ENCODE measurements at places on chromosomes 3 and 15.

DNA sequence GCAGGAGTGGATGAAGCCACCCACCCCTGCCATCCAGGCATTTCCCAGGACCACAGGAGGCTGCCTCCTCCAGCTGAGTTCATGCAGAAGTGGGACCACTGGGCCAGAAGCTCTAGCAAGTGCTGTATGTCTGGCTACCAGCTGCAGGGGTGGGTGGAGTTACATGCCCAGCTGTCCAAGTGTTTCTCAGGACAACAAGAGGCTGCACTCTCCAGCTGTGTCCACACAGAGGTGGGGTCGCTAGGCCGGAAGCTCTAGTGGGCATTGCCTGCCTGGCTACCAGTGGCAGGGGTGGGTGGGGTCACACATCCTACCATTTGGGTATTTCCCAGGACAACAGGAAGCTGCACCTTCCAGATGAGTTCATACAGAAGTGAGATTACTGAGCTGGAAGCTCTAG is 234.0 kb upstream of the PPP2R3A start:
- no peak for DNase-seq

- peak; percentile 63 for DNase-seq
These were observed 16.9 kb upstream of the LACTB start for GRCh38 chr15:63104727-63105126.

- no peak for DNase-seq
These were observed 7.2 kb upstream of the MCF2L2 start for GRCh38 chr3:183435661-183436060.

GRCh38 chr15:38512901-38513300 is 51.7 kb downstream of the RASGRP1 start:
- DNase-seq, result no peak

DNA sequence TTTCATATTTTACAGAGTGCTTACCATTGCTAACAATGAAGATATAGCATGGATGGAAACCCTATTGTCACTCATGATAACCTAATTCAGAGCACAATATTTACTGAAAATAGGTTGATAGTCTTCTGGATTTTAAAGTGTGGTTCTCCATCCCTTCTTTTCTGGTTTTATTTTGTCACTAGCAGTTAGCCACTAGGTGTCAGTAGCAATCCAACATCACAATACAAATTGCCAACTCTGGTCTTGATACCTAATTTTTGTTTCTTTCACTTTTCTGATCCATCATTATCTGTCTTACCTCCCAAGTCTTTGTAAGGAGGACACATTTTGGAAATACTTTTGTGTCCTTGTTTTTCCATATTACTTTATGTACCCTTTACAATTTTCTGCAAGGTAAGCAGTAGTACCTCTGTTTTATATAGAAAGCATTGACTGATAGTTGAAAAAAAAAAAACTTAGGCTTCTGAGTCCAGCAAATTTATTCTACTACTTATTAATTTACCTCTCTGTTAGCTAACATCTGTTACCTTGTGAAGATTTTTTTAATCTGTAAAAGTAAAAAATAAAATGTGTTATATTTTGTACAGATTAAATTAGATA is 28.3 kb upstream of the CRYBG3 start:
- peak; percentile 63 for DNase-seq

GRCh38 chr3:189646853-189647542 is 15.8 kb downstream of the TP63 start:
- DNase-seq, result no peak

DNA sequence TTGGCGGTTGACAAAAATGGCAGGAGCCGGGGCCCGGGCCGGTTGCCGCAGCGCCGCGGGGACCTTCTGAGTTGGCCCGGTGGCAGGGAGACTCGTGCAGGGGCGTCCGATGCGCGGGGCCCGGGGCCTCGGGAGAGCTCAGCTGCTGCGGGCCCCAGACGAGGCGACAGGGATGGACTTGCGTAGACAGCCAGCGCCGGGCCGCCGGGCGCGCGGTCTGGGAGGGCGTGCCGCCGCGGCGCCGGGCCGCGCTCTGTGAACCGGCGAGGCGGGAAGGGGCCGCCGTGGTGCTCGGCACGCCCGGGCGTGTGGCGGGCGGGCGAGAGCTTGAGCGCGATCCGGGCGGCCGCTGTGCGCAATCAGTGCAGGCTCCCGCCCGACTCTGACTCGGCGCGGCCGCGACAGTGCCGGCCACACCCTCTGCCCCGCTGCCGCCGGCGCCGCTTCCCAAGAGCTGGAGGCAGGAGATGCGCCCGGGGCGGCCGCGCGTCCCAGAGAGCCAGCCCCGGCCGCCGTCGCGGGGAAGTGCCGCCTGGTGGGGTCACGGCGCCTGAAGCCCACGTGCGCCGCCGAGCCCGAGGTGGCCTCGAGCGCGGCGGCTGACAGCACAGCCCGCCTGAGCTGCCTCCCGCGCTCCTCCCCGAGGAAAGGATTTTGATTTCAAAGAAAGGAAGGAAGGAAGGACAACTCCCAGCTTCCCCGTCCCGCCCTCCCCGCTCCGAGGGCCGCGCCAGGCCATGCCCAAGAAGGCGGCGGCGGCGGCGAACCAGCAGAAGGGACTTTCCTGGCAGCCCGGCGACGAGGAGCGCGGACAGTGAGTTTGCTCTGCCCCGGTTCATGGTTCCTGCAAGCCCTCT is 657 bp downstream of the TLNRD1 start:
- DNase-seq, result peak; percentile 66

GRCh38 chr3:151290673-151291072 is 12.3 kb upstream of the P2RY14 start:
- DNase-seq, result peak; percentile 42

GRCh38 chr3:23395115-23395514 is 192.0 kb downstream of the UBE2E2 start:
- DNase-seq, result no peak

GRCh38 chr3:37989821-37990480 is 635 bp upstream of the VILL start:
- DNase-seq, result no peak

GRCh38 chr3:140941090-140941433 is 574 bp upstream of the SLC25A36 start:
- DNase-seq, result no peak

- no peak for DNase-seq
These were observed 11.0 kb upstream of the ANKRD28 start for GRCh38 chr3:15808679-15809310.

DNA sequence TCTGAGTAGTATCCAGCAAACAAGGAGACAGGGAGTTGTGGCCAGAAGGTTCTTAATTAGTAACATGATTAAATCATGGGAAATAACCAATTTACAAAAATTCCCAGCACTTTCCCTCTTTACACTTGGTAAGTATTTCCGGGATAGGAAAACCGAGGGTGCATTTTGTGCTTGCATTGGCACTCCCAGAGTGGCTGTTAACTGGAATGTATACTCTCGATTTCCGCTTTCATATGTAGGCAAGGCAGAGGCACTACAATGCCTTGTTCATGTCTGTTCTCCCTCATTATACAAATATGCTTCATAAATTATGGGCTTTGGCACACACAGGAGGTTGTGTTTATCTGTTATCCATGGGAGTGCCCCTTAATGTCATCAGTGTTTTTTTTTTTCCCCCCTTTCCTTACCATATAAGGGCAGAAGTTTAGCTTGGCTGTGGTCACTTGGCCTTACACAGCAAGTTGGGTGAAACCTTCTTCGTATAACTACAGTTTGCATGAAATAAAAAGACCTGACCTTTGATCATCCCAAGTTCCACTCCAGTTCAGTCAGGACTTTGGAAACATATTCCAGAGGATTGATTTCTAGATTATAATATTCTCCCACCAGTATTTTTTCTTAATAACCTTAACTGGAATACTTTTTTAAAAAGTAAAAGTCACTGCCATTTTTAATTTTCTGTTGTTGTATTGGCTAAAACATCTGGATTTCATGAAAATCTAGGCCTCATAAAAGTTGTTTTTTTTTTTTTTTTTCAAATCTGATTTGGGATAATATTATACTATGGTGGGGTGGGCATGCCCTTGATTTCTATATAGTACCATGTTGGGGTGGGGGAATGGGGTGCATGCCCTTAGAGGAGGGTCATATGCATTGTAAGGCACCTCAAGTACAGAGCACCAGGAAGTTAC is 8.9 kb downstream of the TPM1 start:
- peak; percentile 88 for DNase-seq

DNA sequence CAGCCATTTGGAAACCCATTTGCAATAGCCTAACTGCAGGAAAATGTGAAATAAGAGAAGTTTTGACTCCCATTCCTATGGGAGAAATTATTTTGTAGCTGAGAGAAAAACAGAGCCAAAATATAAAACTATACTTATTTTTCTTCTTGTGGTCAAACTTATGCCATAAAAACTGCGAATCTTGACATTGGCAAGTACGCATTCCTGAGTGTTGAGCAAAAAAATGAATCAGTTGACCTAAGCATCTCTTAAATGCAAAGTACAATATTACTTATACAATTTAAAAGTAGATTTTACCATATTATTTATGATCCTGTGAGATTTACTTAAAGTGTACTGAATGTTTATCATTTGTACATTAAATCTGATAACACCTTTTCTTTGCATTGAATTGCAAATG is 50.1 kb upstream of the CMC1 start:
- no peak for DNase-seq

- peak; percentile 62 for DNase-seq
These were observed 5.6 kb downstream of the PRTG start for GRCh38 chr15:55737373-55737772.

GRCh38 chr3:152737021-152737908 is 97.7 kb upstream of the P2RY1 start:
- peak; percentile 14 for DNase-seq

- DNase-seq, result peak; percentile 61
These were observed 35.2 kb downstream of the GLB1 start for GRCh38 chr3:33061782-33062181.

- DNase-seq, result no peak
These were observed 23.1 kb downstream of the TNK2 start for GRCh38 chr3:195885036-195885891.

DNA sequence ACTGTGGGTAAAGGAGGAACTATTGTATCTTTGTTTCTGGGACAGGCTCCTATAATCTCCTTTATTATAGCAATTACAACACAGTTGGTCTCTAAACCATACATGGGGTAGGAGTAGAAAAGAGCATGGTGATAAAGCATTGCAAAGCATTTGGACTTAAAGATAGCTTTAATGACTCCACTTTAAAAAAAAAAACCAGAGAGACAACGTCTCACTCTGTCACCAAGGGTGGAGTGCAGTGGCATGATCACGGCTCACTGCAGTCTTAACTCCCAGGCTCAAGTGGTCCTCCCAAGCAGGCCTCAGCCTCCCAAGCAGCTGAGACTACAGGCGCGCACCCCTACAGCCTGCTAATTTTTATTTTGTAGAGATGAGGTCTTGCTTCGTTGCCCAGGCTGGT is 68.2 kb downstream of the DENND4A start:
- DNase-seq, result no peak

GRCh38 chr3:194702545-194702944 is 16.9 kb downstream of the FAM43A start:
- no peak for DNase-seq

DNA sequence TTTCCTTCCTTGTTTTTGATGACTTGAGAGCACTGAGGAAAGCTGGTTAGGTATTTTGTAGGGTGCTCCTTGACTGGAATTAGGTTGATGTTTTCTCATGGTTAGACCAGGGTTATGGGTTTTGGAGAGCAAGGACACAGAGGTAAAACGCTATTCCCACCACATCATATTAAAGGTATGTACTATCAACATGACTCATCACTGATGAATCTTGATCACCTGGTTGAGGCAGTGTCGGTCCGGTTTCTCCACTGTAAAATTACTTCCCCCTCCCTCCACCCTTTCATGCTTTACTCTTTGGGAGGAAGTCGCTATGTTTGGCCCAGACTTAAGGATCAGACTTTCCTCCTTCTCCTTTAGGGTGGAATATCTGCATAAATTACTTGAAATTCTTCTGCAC is 201.6 kb downstream of the EDEM1 start:
- no peak for DNase-seq

DNA sequence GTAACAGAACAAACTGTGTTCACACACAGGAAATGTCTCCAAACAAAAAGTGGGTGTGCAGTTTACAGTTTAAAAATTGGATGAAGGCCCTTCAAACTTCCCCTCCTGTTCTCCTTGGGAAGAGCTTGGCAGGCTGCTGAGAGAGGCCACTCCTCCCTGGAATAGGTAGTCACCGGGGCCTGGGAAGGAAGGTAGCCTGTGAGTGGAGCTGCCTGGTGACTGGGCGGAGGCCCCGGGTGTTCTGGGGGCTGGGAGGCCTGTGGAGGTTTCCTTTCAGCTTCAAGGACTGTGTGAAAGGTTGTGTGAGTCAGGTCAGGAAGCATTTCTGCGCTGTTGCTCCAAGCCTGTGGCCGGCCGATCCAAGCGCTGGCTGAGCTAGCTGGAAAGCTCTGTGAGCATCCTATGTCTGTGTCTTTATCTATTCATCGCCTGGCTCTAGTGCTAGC is 14.1 kb downstream of the SLCO3A1 start:
- peak; percentile 86 for DNase-seq

DNA sequence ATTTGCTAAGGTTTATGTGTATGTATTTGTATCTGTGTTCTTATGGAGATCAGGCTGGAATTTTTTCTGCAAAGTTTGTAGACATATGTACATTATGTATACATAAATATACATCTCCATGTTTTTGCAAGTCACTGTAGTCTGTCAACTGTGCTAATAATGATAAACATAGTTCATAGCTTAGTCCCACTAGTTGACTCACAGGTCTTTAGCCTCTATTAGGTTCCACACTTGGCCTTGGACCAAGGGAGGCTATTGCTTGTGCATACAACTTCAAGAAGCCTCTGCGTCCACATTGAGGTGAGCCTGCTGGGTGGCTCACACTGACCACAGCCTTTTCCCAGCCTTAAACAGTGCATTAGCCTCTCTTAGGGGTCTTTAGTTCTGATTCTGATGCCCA is 243.8 kb upstream of the PEX5L start:
- no peak for DNase-seq

DNA sequence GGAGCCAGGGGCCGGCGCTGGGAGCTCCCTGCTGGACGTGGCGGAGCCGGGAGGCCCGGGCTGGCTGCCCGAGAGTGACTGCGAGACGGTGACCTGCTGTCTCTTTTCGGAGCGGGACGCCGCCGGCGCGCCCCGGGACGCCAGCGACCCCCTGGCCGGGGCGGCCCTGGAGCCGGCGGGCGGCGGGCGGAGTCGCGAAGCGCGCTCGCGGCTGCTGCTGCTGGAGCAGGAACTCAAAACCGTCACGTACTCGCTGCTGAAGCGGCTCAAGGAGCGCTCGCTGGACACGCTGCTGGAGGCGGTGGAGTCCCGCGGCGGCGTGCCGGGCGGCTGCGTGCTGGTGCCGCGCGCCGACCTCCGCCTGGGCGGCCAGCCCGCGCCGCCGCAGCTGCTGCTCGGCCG is 1.5 kb downstream of the SMAD6 start:
- DNase-seq, result peak; percentile 58
